ENCODE measurements at places on chromosomes 2 and 18.

DNA sequence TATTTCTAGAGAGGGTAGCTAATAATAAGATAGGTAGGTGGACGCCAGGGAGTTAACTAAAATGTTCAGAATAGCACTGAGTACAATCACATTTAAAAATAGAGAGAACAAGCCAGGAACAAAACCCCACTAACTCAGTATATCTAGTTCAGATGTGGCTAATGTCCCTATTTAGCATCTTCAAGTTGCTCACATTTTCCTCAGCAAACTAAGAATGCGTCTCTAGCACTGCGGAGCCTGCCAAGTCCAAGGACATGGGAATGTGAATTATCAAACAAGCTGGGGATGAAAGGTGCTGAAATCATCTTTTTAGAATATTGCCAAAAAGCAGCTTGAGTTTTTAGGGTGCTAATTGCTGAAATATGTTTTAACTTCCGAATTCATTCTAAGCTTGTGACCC, 398.5 kb upstream of the FIGN start:
- DNase-seq: no peak

- no peak for DNase-seq
Measured at GRCh38 chr2:148998165-148998830, 40.2 kb upstream of the LYPD6B start.

GRCh38 chr2:3737128-3737527, 33.8 kb downstream of the DCDC2C start:
- no peak for DNase-seq

DNA sequence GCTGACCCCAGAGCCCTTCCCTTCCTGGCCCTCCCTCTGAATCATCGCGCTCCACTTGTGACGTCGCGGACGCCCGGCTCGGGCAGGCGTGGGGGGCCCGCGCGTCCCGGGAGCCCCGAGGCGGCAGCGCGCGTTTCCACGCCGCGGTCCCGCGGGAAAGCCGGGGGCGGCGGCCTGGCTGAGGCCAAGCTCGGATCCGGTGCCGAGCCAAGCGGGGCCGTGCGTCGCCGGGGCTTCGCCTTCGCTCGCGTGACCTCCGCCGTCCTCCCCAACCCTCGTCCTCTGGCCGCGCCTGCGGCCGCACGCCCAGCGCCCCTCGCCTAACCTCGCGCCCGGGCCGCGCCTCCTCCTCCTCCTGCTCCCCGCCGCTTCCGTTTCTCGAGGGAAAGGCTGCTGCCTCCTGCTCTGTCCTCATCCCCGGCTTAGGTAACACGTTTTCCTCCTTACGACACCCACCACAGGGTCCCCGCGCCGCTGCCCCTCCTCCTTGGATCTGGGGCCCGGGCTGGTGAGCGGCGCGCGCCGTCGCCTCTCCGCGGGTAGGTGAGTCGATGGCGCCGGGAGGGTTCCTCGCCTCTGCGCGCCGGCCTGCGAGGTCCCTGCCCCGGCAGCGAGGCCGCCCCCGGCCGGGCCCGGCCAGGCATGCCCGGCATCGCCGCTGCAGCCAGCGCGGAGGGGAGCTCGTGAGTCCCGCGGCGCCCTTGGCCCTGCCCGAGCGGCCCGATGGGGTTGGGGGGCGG, at the start of gene INPP1:
Gene INPP1 (plus strand): TSS at position 54 of the 740 bp plus-strand sequence. CDS start 16,514 bp downstream, outside the sequence.
- DNase-seq: no peak

DNA sequence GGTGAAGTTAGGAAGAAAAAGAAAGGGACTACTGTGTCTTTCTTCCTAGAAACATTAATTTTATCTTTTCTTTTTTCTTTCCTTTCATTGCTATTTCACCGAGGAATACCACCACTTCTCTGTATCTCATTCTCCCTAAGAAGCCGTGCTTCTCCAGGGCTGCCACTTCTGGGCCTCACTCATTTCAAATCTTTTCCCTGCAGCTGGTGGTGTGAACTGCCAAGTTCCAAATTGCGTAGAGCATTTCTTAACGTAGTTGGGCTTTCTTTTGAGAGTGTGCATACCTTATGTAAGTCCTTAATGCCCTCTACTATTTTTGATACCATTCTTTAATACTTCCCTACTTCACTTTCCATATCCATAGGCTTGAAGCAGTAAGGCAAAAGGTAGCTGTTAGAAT, 66.7 kb upstream of the CYP1B1 start:
- DNase-seq: no peak

- no peak for DNase-seq
Measured at GRCh38 chr2:236510034-236510433, 59.6 kb upstream of the ACKR3 start.

DNA sequence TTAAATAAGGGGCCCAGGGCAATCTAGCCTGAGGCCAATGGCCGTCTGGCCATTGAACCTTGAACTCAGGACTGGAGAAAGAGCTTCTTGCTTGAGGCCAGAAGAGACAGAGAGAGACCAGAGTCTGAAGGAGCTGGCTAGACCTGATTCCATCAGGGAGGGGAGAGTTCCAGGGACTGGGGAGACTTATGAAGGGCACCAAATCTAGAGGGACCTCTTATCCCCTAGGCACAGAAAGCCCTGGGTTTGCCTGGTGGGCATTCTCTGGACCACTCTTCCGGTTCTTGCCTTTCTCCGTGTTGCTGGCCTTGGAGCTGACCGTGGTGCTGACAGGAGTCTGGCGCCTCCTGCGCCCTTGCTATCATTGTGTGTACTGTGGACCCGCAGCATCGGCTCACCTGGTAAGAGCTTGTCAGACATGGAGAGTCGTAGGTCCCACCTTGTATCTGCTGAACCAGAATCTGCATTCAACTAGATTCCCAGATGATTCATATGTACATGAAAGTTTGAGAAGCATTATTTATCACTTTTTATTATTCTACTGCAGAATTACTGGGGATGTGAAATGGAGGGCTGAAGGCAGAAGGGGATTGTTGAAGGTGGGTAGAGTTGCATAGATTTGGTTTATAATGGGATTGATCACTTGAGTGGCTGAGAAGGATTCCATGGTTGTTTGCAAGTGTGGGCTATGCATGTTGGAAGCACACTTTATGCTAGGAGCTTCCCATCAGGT, 4.3 kb upstream of the TRPM8 start:
- DNase-seq: no peak

DNA sequence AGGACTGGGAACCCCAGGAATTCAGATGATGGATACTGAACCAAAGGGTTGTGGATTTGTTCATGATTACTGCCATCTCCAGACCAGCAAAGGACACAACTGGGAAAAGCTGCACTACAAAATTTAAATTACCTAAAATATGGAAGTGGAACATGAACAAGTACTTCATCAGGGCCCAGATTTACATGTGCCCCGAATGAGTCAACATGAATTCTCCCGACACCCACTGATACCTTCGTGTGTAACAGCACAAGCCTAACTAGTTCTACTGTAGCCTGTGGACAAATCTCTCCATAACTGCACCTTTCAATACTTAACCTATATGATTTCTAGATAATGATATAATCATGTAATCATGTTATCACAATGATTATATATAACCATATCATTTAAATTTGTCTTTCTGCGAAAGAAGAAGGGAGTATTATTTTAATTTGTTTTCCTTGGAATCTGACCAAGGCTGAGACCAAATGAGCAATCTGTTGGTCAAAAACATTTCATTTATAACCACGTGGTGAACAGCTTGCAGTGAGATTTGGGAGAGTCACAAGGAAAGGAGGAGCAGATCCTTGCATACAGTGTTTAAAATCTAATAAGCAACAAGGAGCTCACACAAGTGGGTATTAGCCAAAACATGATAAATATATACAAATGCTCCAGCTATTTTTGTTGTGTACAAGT, 70.5 kb downstream of the CACNB4 start:
- no peak for DNase-seq

DNA sequence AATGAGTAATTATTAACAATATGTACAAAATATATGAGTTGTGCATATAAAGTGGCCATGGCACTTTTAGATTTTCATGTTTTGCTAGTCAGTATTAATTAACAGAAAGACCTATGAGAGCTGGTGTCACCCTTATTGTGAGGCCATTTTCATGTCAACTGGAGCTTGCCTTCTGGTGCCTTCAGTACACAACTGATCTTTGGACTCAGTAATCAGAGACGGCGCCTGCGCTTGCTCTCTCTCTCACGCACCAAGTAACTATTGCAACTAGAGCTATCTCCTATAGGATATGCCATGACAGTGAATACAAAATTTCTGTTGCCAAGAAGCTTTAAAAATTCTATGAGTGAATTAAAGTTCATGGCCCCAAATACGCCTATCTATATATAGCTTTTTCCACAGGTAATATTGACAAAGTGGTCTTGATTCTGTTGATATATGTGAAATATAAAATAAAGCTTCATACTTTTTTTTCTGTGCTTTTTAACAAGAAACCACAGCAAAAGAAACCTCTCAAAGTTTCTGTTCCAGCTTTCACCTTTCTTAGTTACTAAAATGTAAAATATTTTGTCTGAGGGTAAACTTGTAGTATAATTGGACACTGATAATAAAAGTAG, 2.9 kb downstream of the SERTAD2 start:
- DNase-seq: no peak

DNA sequence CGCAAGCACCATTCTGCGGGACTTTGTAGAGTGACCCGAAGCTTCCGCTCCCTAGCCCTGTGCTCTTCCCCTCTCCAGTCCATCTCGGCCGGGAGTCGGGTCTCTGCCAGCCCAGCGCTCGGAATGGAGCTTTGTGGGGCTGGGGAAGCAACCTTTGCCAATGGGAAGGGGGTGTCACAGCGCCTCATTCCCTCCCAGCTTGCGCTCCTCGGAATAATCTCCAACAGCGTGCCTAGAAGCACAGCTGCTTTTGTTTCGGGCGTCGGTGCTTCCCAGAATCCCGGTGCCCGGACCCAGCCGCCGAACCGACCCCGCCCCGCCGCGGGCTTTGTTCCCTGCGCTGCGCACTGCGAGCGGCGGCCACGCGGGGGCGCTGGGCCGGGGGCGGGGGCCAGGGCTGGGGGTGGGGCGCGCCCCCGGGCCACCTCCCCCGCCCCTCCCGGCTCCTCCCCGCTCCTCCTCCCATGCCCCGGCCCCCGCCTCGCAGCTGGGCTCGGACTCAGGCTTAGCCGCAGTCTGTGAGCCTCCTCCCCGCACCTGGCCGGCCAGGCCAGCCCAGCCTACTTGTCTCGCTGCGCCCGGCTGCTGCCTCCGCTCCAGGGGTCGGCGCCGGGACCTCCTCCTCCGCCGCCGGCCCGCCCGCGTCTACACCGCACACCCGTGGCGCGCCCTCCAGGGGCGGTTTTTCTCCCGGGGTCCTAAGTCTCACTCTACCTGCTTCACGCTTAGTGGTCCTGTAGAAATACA, 77.7 kb upstream of the SMAD2 start:
- DNase-seq: no peak

- DNase-seq: no peak
Measured at GRCh38 chr18:58128381-58129374, 84.7 kb downstream of the NEDD4L start.

- DNase-seq: no peak
Measured at GRCh38 chr18:60266558-60266957, 106.0 kb downstream of the MC4R start.

- DNase-seq: no peak
Measured at GRCh38 chr2:20917719-20918572, 95.0 kb upstream of the LDAH start.

DNA sequence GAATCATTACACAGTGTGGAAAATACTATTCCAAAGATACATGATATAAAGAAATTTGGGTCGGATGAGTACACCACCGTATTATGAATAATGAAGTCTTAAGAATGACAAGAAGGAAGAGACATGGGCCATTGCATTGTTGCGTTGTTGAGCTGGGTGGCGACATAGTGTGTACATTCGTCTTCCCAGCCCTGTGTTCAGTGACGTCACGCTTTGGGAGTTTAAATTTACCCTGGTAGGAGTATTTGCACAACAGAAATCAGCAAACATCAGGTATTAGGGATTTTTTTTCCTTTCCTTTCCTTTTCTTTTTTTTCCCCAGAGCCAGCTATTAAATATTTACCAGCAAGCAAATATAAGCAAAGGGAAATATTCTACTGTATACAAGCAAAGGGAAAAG, 347.2 kb upstream of the NETO1 start:
- no peak for DNase-seq

DNA sequence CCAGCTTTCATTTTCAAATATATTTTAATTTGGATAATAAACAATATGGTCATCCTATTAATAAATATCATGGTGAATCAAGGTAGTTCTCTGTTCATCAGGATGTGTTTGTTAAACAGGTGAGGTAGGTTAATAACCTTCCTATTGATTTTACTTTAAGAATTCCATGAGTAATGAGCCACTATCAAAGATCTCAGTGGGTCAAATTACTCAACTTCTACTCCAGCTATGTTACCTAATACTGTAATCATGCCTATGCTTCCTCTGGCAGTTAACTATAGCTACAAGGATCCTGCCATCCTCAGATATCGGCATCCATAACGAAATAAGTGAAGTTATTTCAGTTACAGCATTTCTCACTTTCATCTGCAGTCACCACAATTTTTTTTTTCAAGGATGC, 289.6 kb upstream of the SLC8A1 start:
- DNase-seq: no peak

DNA sequence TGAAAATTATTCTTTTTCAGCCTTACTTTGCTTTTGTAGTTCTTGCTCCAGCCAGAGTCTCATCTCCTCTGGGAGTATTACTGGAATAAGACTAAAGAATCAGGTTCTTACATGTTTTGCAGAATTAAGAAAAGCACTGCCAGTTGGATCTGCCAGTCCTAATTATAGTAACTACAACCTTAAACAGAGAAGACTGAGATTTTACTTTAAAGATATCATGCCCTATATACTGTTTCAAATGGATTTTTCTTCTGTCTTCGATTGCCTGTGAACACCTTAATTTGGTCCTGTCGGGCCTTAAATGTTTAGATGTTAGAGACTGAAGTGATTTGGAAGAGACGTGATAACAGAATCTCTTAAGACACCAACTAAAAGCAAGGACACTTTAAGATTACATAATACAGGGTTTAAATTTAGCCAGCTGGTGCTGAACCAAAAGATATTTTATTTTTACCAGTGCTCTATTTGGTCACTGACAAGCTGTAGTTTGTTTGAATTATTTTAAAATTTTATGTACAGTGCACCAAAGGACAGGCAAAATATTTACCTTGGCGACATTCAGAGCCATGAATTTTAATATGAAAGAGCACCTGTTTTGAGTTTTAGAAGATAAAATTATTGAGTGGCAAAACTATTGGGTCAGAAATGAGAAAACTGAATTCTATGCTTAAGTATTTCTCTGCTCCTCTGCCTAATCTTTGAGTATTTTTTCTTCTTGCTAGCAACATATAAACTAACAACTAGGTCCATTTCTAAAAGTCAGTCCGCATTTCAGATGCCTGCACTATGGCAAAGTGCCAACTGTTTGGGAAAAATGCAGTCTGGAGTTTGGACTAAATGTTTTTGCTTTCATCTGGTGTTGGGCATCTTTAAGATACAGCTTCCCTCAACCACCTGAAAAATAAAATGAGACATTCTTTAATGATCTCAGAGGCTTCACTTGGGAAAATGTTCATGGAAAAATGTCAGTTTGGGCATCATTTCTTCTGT, 300.0 kb downstream of the XIRP2 start:
- no peak for DNase-seq

- DNase-seq: no peak
Measured at GRCh38 chr18:11071300-11071699, 78.1 kb downstream of the PIEZO2 start.

GRCh38 chr18:48215876-48216638, 193.1 kb downstream of the ZBTB7C start:
- no peak for DNase-seq

Measured in T-helper 22 cell (primary cell).